ENCODE measurements at places on chromosomes 16 and 17.

DNA sequence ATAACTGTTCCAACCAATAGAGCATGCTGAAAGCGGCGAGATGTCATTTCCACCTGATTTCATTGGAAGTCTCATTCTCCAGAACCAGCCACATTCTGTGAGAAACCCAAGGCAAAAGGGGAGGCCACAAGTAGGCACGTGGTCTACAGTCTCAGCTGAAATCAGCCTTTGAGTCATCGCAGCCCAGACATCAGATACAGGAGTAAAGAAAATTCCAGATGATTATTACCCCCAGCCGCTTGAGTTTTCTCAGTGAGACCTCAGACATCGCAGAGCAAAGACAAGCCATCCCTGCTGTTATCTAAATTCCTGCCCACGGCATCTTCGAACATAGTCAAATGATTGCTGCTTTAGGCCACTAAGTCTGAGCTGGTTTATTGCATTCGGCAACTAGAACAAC is 23.1 kb downstream of the STAT3 start:
- DNase-seq: no peak

DNA sequence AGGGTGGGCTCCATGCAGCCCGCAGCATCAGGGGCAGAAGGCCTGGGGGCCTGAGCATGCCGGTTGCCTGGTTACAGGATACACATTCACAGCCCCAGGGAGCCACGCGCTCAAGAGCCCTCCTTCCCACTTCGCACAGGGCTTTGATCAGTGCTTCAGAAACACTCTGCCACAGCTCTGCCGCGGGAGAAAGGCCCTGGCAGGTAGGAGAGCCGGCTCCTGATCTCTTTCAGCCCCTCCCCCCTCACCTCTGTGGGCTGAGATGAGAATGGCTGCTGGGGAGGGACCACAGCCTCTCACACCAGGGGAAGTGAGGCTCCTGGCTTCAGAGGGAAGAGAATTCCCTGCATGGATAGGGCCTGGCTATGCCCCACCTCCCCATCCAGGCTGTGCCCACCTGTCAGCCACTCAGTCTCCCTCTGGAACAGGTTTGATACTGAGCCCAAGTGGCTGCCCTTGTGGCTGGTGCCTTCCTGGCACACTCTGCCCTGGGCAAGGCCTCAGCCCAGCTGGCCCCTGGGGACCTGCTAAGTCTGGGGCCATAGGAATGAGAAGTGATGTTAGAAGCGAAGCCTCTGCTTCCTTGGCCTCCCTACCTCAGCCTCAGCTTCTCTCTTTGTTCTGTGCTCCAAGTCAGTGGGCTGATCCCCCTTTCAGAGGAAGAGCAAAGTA is 8.6 kb downstream of the DOK4 start:
- no peak for DNase-seq

GRCh38 chr17:21842332-21843317 is 150.3 kb downstream of the KCNJ18 start:
- no peak for DNase-seq

DNA sequence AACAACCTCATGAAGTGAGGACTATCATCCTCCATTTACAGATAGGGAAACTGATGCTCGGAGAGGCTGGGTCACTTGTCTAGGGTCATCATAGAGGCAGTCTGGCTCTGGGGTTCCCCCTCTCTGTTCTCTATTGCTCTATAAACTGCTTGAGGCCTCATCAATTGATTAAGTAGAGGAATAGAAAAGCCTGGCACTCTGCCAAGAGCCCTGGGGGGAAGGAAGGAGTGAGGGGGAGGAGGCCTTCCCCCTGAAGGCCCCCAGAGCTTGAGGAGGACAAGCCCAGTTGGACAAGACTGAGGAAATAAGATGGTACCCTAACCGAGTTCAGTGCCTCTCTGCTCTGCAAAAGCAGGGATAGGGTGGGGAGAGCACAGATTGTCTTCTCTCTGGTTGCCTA is 21.0 kb downstream of the SDK2 start:
- no peak for DNase-seq

DNA sequence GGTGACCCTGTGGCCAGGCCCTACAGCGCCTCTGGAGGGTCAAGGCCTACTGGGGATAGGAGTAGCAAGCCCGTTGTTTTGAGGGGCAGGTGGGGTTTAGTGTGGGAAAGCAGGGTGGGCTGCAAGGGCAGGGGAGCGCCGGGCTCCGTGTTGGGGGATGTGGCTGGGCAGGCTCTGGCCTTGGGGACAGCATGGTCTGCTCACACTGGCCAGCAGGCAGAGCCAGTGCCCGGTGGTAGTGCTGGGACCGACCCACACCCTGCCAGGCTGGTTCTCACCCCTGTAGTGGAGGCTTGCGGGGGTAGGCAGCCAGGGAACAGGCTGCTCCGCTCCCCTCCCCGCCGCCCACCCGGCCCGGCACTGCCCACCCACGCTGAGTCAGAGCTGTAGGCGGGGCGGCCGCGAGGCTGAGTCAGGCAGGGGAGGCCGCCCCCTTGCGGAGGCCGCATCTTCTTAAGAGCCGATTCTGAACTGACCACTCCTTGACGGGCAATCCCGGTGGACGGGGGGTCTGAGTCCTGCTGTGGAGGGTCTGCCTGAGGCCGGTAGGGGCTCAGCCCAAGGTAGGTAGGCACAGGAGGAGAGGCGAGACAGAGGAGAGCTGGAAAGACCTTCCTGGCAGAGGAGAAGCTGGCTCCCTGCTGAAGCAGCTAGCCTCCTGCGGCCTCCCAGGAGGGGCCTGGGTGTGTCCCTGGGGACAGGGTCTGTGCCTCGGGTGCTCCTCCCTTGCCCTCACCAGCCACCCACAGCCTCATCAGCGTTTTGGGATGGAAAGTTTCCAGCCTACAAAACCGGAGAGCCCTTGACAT is 62.4 kb downstream of the BAIAP2 start:
- no peak for DNase-seq

GRCh38 chr17:33908363-33909064 is 346.6 kb upstream of the CCL2 start:
- no peak for DNase-seq
